Activated CD4-positive, alpha-beta T cell treated with anti-CD3 and anti-CD28 coated beads for 36 hours (primary cell): ENCODE measurements at places on chromosomes 7 and 10. TPM values are rescaled to one million over a fixed set of nuclear protein-coding genes. Genes with fewer than 3 reads are reported as not detected.

GRCh38 chr7:158077151-158077840 is 510.3 kb downstream of the PTPRN2 start:
- H3K27me3 ChIP-seq, result no peaks in the 10 kb centered on the region
- no peaks in the 10 kb centered on the region for H3K36me3 ChIP-seq
- H3K27ac ChIP-seq, result no peak overlapping the region
- H3K4me3 ChIP-seq, result no peak overlapping the region
- DNase-seq, result no peak
- no peaks in the 10 kb centered on the region for H3K4me1 ChIP-seq

- peak overlapping the region; percentile 47 for H3K4me3 ChIP-seq
- DNase-seq, result peak; percentile 17
- peaks cover 51% of the 10 kb centered on the region for H3K27me3 ChIP-seq
- no peaks in the 10 kb centered on the region for H3K36me3 ChIP-seq
- H3K4me1 ChIP-seq, result peaks cover 2% of the 10 kb centered on the region
Observed at GRCh38 chr10:124091646-124092249, 1.6 kb downstream of the CHST15 start.

DNA sequence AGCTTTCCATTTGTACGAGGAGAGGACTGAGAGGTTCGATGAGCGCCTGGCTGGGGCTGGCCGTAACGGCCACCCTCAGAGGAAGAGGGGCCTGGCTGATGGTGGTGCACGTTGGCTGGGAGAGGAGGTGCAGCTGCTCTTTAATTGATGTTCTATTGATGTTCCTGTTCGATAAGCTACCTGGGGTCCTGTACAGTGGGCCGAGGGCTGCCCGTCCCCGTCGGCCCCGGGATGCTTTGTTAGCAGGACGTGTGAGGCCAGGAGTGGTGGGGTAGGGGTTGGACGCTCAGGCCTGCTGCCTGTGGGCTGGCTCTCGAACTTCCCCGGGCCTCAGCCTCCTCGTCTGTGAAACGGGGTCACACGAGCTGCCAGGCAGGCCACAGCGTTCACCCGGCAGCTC is 25.4 kb downstream of the FAM20C start:
- H3K27ac ChIP-seq, result no peak overlapping the region
- H3K36me3 ChIP-seq, result no peaks in the 10 kb centered on the region
- H3K4me1 ChIP-seq, result no peaks in the 10 kb centered on the region

DNA sequence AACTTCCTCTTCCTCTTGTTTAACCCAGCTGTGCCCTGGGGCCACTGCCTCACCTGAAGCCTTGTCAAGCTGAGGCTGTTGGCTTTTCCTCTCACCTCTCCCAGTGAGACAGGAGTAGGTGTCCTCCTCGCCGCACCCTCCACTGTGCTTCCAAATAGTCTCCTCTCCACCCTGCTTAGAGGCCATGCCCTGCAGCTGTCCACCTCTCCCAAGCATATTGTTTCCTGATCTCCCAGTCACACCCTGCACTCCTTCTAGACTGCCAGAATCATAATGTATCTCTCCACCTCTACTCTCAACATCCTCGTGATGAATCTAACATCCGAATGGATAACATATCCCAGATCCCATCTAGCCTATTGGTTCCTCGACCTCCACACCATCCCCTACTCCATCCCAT is 196.3 kb upstream of the GHITM start:
- no peak overlapping the region for H3K27ac ChIP-seq
- no peaks in the 10 kb centered on the region for H3K4me1 ChIP-seq
- peaks cover 13% of the 10 kb centered on the region for H3K27me3 ChIP-seq
- no peaks in the 10 kb centered on the region for H3K36me3 ChIP-seq
- DNase-seq, result no peak

GRCh38 chr7:157551325-157552070 is 214.7 kb downstream of the DNAJB6 start:
- no peak for DNase-seq
- no peak overlapping the region for H3K4me3 ChIP-seq
- no peaks in the 10 kb centered on the region for H3K4me1 ChIP-seq

- H3K36me3 ChIP-seq, result no peaks in the 10 kb centered on the region
- H3K27me3 ChIP-seq, result no peaks in the 10 kb centered on the region
- H3K27ac ChIP-seq, result no peak overlapping the region
- H3K4me3 ChIP-seq, result no peak overlapping the region
- DNase-seq, result no peak
Observed at GRCh38 chr7:134826105-134826504, 46.7 kb downstream of the CALD1 start.

The ASNS gene
- total RNA-seq, result 228 TPM
